Femur (tissue), 1 donor: ENCODE measurements at places on chromosomes 12 and 14.

GRCh38 chr14:32472512-32473463 is 143.7 kb downstream of the AKAP6 start:
- DNase-seq: peak; percentile 86

- DNase-seq: peak; percentile 78
Measured at GRCh38 chr12:52307836-52308805, 13.1 kb downstream of the KRT83 start.

DNA sequence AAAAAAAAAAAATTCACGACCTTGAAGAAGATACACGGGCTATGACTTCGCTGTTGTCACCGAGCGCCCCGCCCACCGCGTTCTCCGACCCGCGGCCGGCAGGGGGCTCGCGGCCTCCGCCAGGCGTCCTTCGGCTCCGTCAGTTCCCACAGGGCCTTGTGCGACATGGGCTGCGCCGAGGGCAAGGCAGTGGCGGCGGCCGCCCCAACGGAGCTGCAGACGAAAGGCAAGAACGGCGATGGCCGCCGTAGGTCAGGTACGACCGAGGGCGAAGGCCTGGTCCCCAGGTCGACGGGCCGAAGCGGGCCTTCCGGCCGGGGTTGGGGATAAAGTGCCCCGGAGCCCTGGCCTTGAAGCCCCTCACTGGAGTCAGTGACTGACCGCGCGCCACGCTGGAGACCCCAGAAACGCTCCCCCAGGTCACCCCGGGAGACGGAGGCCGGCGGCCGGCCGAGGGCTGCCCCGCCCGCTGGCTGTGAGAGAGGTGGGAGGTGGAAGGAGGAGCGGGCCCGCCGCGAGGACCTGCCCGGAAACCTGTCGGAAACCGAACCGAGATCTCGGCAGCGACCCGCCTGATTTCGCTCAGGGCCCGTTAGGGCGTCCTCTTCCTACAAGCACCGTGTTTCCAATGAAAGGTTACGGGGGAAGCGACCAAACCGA is at the start of gene TXNRD1:
Gene TXNRD1, plus strand, starts transcription at position 142 of the 660 bp plus-strand sequence. Its CDS starts 24 bp downstream, at position 166.
- peak; percentile 83 for DNase-seq

GRCh38 chr12:82426081-82426480 is 67.8 kb downstream of the METTL25 start:
- DNase-seq: no peak

DNA sequence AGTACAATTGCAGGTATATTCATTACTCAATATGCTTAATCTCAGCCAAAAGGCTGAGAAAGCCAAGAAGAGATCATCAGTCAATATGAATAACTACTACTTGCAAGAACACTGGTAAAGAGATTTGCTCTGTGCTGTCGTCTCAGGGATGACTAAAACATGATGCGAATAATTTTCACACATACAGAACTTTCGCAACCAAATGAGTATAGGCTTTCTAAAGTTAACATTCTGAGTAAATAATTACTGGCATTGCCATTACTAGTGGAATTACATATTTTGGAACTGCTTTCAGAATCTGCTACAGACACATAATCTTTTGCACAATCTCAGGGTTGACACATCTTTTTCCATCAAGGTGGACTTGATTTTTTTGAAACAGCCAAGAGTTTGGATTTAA is 24.7 kb downstream of the NCKAP1L start:
- no peak for DNase-seq

GRCh38 chr14:49479432-49479831 is 106.7 kb downstream of the RPS29 start:
- no peak for DNase-seq

DNA sequence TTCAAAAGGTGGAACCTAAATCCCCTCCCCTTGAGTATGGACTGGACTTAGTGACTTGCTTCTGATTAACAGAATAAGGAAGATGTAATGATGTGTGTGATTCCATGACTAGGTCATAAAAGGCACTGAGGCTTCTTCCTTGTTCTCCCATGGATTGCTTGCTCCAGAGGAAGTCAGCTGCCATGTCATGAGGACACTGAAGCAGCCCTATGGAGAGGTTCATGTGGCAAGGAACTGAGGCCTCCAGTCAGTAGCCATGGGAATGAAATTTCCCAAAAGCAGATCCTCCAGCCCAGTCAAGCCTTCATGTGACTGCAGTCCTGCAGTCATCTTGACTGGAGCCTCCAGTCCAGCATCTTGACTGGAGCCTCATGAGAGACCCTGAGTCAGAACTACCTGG is 10.7 kb downstream of the TMBIM4 start:
- no peak for DNase-seq

- DNase-seq: peak; percentile 77
Measured at GRCh38 chr12:116876151-116876869, 4.9 kb downstream of the HRK start.

DNA sequence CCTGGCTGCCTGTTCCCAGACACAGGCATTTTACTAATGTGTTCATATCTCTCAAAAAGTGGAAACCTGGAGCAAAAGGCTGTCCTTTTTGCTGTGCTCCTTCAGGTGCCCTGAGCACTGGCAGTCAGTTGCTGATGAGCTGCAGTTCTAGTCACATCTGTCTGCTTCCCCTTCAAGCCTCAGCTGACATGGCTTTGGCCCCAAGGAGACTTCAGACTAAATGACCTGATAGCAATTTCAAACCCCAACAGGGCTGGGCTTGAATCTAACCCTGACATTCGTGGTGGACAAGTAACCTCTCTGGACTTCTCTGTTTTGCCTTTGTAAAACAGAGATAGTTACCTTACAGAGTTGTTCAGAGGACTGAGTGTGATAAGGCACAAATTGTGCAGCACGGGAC is 5.7 kb downstream of the SERPINA9 start:
- no peak for DNase-seq

- peak; percentile 27 for DNase-seq
Measured at GRCh38 chr12:5808981-5809380, 136.1 kb downstream of the ANO2 start.

DNA sequence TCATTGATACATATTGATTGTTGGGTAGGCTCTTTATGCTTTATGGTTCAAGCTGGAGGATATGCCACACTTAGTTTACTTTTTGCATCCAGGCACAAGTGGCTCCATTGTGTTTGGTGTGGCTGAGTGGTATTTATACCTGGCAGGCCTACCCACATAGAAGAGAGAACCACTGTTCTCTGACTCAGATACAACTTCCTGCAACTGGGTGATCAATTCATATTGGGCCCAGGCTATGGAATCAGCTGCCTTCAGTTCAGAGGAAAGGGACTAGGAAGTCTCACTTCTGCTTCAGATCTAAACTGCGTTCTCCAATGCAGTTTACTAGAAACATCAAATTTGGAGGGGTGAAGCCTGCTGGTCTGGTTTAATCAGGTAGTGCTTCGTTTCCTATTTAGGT is 49.8 kb upstream of the LRRK2 start:
- no peak for DNase-seq

DNA sequence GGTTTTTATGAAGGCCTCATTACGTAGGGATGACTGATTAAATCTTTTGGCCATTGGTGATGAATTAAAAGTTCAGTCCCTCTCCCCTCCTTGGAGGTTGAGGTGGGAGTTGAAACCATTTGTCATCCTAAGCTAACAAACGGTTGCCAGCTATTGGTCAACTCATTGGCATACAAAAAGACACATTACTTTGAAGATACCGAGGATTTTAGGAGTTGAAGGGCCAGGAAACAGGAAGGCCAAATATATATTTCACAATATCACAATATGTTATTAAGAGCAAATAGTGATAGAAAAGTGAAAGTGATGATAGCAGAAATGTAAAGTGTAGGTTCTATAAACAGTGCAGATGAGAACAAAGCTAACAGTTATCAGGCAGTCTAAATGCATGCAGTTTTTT is 24.4 kb downstream of the RCOR1 start:
- no peak for DNase-seq

- peak; percentile 23 for DNase-seq
Measured at GRCh38 chr12:111224186-111225066, 144.5 kb downstream of the PHETA1 start.

GRCh38 chr12:81021834-81022233 is 56.0 kb upstream of the ACSS3 start:
- DNase-seq: peak; percentile 17

DNA sequence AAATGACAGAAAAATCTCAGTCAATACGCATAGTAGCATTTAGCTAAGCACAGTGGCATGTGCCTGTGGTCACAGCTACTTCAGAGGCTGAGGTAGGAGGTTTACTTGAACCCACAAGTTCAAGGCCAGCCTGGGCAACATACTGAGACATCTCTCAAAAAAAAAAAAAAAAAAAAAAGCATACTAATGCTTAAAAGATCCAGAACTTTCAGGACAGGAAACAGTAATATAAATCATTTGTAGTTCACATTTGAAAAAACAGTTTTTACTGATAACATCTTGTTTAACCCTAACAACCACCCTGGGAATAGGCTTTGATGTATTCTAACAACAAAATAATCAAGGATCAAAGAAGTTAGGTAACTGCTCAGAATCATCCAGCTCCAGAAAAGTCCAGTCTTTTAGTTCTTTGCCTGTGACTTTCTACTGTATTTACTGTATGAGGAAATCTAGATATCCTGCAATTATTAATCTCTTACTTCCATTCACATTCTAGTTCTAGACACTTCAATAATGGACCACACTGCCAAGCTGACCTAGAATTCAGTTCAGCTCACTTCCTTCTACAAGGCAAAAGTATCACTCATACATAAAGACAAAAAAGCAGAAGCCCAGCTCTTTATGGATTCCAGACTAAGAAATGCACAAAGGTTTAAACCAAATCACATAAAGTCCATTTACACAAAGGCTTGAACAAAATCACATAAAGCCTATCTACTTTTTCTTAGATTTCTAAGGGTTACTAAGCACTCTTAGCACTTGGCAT is 28.5 kb downstream of the PAWR start:
- DNase-seq: no peak

DNA sequence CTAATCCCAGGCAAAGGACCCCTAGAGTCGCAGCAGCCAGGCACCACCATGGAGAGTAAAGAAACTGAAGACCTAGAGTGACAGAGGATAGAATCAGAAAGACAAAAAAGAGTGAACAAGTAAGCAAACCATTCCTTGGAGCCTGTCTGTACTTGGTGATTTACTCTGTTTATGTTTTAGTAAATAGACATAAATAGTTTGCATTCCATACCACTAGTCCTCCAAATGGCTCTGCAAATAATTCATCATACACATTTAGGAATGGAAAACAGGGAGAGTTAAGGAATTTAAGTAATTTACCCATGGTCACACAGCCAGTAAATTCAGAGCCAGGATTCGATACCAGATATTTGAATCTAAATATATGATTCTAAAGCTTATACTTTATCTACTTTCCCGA is 2.8 kb downstream of the OLR1 start:
- no peak for DNase-seq

DNA sequence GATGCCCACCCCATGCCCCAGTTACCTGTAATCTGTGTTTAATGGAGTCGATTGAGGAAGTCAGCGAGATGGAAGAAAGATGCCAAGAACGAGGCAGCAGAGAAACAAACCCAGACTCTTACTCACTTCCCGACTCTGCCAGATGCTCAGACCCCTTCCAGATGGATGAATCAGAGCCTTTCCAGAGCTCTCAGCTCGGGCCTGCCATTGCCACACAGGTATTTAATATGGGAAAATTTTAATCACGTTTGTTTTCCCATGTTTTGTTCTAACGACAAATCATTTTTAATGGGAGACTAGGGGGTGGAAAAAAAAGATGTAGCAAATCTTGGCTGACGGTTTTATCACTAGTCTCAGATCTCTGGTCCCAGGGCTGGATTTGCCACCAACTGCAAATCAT is 72.5 kb upstream of the SRRM4 start:
- DNase-seq: no peak

DNA sequence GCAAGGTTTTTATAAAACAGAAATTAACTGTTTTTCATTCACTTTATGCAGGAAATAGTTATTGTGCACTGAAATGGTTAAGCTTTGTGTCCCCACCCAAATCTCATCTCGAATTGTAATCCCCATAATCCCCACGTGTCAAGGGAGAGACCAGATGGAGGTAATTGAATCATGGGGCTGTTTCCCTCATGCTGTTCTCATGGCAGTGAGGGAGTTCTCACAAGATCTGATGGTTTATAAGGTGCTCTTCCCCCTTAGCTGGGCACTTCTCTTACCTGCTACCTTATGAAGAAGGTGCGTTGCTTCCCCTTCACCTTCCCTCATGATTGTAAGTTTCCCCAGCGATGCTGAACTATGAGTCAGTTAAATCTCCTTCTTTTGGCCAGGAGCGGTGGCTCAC is 123.9 kb downstream of the TMTC2 start:
- no peak for DNase-seq

GRCh38 chr12:68772714-68773113 is 26.7 kb downstream of the SLC35E3 start:
- DNase-seq: no peak

GRCh38 chr14:96592591-96593386 is 90.6 kb downstream of the PAPOLA start:
- DNase-seq: peak; percentile 33

GRCh38 chr12:47855502-47855901 is 35.8 kb upstream of the HDAC7 start:
- no peak for DNase-seq

GRCh38 chr14:69232388-69232787 is 27.6 kb upstream of the GALNT16 start:
- no peak for DNase-seq

DNA sequence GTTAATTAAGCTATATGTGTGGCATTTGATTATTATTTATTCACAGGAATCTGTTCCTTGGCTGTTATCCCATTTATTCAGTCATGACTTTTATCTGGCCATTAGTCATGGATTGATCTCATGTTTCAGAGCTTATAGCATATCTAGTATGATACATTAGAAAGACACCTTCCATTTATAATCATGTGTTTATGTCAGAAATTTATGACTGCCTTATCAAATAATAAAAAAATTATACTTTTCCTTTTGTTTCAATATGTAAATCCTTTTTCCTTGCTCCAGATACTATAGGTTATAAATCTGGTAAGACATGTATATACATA is 248.0 kb upstream of the PDE3A start:
- no peak for DNase-seq

- DNase-seq: no peak
Measured at GRCh38 chr14:96848011-96848410, 50.8 kb downstream of the VRK1 start.

DNA sequence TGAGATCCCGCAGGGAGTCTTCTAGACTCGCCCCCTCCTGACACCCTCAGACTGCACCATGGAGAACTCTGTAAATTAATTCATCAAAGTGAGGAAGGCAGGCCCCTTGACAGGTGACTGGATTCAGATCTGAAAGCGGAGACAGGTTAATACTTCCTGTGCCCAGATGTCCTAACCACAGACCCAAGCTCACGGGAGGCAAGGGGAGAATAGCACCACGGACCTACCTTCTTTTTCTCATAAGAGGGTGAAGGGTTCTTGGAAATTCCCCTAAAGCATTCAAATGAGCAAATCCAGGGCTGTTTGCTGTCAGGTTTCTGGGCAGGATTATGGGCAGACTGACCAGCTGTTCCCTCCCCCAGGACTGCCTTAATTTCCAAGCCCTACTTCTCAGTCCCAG is 170.0 kb downstream of the ZFP36L1 start:
- DNase-seq: no peak

- DNase-seq: no peak
Measured at GRCh38 chr14:37899365-37899764, 303.9 kb downstream of the TTC6 start.

DNA sequence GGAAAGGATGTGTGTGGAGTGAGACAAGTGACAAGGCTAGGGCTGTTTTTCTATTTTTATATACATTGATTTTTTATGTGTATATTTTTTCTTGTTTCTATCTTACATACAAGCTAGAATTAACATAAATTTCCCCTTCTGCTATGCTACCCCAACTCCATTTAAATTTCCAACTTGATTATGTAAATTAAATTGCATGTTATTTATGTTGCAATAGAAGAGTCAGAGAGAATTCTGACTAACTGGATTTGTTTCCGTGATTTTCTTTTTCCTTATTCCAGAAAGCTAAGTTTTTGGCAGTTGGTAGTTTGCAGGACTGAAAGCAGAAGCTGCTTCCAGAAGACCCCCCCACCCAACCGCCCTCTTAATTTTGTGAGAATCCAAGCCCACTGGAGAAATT is 8.9 kb upstream of the YBX3 start:
- no peak for DNase-seq
